ENCODE measurements at places on chromosomes 3 and 15.

DNA sequence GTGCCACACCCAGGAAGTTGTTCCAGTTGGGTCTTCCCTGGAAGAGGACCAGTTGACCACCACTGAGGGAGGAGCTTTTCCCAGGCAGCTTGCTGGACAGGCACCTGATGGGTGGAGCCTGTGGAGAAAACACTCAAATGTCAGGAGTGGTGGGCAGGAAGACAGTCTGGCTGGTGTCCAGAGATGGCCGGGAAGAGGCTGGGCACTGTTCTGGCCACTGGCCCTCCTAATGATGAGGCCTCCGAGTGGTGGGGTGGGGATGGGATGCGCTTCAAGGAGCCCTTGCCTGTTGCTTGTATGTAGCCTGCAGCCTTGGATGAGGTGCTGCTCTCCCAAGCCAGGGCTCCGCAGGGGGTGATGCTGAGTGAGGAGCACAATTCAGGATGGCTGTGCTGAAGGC lies 12.3 kb downstream of the PLEKHO2 start:
- no peak for DNase-seq

GRCh38 chr3:183437061-183437460 lies 8.6 kb upstream of the MCF2L2 start:
- DNase-seq: no peak

DNA sequence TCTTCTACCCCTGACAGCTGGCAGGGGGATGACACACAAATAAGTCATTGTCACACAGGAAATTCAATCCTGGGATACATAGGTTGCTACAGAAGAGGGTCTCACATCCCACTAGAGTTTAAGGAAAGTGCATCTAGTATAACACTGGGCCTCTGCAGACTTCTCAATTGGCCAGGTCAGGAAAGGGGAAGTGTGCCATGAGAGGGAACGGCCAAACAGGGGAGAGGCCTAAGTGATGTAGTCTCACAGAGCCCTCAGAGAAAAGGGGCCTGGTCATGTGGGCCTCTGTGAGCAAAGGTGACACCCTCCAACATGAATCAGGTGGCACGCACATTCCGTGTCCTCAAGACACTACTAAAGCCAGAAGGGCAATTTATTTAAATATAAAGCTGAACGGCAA lies 11.2 kb downstream of the ZXDC start:
- DNase-seq: no peak

- no peak for DNase-seq
Measured at GRCh38 chr15:79922512-79923078, 25.8 kb upstream of the MTHFS start.

DNA sequence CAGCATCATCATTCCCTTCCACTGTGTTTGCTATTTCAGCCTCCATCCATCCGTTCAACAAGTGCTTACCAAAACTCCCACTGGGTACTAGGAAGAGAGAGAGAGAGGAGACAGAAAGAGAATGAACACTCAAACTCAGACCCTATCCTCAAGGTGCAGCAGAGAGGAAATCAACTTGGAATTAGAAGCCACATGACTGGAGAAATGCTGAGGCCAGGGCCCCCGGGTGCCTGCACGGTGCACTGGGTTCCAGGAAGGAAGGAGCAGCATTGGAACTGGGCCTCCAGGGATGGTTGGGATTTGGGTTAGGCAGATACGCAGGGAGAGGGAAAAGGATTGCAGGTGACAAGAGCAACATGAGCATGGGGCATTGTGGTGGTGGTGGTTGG lies 30.0 kb downstream of the CORO2B start:
- no peak for DNase-seq

DNA sequence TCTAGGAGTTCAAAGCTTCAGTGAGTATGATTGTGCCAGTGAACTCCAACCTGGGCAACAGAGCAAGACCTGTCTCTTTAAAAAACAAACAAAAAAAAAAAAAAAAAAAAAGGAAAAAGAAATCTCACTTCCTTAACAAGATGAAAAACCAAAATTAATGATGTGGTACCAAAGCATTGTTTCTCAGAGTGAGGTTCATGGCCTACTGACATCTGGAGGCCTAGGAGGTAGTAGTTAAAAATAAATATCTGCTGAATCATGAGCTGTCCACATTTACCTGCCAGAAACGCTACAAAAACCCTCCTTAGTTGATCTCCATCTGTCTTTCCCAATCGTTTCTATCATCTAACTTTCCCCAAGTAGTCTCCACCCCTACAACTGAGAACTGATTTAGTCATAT lies 51.2 kb downstream of the EPHA6 start:
- DNase-seq: no peak

DNA sequence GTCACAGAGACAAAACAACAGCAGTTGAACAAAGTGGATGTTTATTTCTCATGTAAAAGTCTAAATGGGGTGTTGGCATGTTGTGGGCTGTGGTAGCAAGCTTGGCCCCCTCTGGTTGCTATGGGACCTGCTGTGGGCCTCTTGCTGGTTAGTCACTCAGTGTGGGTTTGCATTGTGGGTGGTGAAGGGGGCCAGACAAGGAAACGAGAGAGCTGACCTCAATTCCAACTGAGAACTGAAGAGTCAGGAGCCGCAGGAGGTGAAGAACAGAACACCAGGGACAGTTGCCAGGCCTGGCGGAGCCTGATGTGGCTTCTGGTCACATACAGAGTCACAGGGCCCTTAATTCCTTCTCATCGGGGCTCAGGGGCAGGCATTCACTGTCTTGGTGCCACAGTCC lies 1.9 kb upstream of the ADPGK start:
- no peak for DNase-seq

DNA sequence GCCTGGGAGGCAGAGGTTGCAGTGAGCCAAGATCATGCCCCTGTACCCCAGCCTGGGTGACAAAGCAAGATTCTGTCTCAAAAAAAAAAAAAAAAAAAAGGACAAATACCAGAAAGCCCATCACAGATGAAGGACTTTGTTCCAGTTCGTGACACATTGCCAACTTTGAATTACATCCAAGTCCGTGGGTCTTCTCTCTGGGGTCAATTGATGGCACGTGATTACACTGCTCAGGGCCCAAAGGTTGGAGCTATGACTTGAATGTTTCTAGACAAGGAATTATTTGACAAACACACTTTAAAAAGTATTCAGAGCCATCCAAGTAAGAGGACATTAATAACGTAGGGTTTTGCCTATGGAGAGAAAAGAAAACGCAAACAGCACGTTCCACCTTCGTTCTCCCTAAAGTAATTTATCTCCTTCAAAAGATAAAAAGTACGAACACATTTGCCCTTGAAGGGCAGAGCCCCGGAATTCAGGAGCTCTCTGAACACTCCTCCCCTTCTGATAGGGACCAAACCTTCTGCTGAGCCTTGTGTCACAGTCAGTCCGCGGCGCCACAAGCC lies 31.3 kb upstream of the ST3GAL6 start:
- no peak for DNase-seq
